Activated T-helper 2 cell treated with anti-CD3 and anti-CD28 coated beads, Interferon-gamma antibody, Interleukin-2, Interleukin-4, amounts not matched to agents 10 μg/mL and 5 μg/mL and 100 μg/mL, durations not matched to agents 14 hours and 24 hours and 36 hours (primary cell): ENCODE measurements at places on chromosomes 12 and 14. TPM values are rescaled to one million over a fixed set of nuclear protein-coding genes. Genes with fewer than 3 reads are reported as not detected.

ABHD12B gene
- not detected in 2 replicates for total RNA-seq

RNASE7 gene
- total RNA-seq: not detected in 2 replicates

BORCS5 gene
- total RNA-seq: 41.8 and 45.9 TPM in 2 replicates

OR4N2 gene
- total RNA-seq: not detected in 2 replicates

KLRD1 gene
- total RNA-seq: 3.3 and 3.5 TPM in 2 replicates

GPRC5D gene
- total RNA-seq: not detected in 2 replicates

TAS2R14 gene
- 2.6 and 2.8 TPM in 2 replicates for total RNA-seq

OR6C1 gene
- not detected in 2 replicates for total RNA-seq

ADAM21 gene
- not detected in 2 replicates for total RNA-seq

CIROP gene
- not detected in 2 replicates for total RNA-seq

SLC17A8 gene
- not detected in 2 replicates for total RNA-seq

ERO1A gene
- 219 and 226 TPM in 2 replicates for total RNA-seq

AQP6 gene
- total RNA-seq: not detected in 2 replicates

TMEM132C gene
- total RNA-seq: not detected in 2 replicates

SARNP gene
- total RNA-seq: 78.3 and 82.2 TPM in 2 replicates

GLS2 gene
- total RNA-seq: 1.5 and 3.1 TPM in 2 replicates

OR4Q2 gene
- total RNA-seq: not detected in 2 replicates

MYF5 gene
- not detected in 2 replicates for total RNA-seq
